ENCODE measurements at places on chromosomes 2 and 18.
A peak's percentile ranks its signal among the peaks of the same experiment; 100 is the strongest.

DNA sequence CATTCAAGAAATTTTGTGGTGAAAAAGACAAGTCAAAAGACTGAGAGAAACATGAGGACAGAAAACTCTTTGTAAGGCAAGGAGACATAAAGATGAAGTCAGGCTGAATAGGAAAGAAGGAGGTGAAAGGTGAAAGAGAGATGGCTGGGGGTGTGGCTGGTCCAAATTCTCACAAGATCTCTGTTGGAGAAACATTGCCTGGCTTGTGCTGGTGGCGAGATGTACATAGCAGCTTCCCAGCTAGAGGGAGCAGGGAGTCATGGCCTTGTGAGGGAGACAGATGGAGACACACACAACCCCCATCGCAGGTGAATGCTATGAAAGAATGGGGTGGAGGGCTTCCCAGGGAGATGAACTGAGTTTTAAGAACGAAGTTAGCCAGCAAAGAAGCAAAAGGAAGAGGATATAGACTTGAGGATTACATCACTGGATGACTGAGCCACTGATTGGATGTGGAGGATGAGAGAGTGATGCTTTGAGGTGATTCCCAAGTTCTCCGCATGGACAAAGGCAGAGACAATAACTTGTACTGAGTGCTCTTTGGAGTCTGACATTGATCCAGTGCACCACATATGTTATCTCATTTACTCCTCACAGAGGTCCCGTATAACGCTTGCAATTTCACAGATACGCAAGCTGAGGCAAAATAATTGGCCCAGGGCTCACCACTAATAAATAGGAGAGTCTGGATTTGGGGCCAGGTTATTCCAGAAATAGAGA lies 3.7 kb upstream of the EMX1 start:
- DNase-seq = no peak

DNA sequence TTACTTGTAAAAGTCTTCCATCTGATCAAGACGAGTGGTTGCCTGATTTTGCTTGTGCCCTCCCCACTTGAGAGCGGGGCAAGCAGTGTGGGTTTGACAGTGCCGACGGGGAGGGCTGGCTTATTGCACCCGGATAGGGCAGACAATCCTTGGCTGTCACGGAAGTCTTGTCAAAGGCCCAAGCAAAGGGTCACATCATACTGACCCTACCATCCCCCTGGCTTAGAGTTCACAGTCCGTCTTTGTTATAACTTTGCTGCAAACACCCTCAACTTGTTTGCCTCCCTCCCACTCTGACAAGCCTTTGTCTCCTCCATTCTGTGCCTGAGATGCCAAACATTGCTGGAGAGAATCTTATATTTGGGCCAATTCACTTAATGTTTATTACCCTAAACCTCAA lies 165.9 kb upstream of the MSH6 start:
- no peak for DNase-seq

DNA sequence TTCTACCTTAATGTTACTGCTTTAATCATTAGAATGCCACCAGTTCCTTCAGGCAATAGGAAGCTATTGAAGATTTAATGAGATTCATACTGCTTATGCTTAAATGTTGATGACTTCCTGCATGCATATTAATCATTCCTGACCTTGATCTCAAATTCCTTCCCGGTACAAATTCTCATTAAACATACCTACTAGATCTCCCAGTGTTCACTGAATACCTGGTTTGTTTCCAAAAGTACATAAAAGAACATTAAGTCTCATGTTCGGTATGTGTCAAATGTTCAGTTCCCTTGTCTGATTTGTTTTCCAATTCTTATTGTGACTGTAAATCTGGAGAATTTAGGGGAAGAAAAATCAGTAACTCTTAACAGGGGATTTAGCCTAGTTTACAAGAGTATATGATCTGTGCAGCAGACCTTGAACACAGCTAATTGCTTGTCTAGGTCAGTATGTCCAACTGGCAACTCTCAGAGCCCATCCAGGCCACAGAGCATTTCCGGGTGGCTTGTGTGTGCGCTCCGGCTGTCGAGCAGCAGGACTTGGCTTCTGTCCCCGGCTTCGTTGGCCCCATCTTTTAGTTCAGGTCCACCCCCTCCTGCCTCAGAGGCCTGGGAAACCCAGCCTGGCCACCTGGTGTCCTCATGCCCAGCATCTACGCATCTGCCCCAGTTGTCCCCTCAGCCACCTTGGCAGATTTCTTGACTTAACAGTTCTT lies 13.1 kb downstream of the METAP1D start:
- DNase-seq = no peak

GRCh38 chr2:195337597-195337996 lies 319.4 kb upstream of the SLC39A10 start:
- DNase-seq = no peak

GRCh38 chr2:40741532-40741931 lies 289.6 kb upstream of the SLC8A1 start:
- no peak for DNase-seq

- no peak for DNase-seq
These were observed 84.0 kb downstream of the MYL12B start for GRCh38 chr18:3345885-3346284.

DNA sequence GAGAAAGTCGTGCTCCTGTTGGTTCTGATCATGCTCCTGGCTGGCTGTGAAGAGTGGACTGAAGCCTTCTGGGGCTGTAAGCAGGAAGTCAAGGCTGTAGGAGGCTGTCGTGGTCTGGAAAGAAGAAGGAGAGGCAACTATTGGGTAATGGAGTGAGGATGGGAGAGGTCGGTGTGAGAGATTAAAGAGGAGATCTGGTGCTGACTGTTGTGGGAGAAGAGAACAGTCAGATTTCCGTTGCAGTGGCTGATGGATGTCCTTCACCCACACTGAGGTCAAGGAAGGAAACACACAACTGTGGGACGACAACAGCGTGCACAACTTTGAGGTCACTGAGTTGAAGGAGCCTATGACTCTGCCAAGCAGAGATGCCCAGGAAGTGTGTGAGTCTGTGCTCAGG lies 2.8 kb upstream of the PSMD1 start:
- DNase-seq = no peak

- DNase-seq = no peak
These were observed 176.0 kb downstream of the SMAD2 start for GRCh38 chr18:47754311-47755101.

DNA sequence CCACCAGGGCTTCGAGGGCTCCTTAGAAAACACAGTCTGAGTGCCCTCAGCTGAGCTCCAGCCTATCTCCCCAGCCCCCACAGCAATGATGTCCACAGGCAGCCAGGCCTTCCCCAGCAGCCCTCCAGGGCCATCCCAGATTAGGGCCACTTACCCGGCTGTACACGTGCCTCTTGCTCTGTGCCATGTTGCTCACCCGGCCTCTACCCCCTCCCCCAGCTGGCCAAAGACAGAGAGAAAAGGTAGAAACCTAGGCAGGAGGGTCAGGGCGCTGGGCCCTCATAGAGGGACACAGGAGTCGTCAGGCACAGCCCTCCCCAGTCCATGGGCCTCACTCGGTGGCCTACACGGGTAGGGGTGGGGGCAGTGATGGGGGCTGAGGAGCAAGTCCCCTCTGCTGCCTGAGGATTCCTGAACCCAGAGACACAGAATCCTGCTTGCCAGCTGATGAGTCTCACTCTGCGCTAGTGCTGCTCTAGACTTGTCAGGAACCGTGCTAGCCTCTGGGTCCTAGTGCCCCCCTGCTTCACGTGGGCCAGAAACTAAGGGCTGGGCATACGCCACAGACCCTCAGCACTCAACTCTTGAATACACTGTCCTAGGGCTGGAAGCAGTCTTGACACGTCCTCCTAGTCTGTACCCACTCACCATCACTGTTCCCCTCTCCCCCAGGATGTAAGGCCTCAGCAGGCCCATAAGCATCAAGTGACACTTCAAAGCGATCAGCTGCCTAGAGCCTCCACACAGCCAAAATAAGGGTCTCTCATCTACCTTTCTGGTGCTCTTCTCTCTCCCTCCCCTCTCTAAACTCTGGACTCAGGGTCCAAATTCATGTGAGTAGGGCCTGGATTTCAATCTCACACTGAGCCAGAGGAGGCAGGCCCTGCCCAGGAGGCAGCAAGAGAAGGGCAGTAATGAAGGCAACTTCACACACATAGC lies at the start of gene DCTN1:
Gene DCTN1 (minus strand): TSS at position 461 of the 939 bp plus-strand sequence. CDS start 274 bp downstream, at position 187.
- no peak for DNase-seq

GRCh38 chr2:135875491-135876065 lies 665 bp downstream of the MCM6 start:
- DNase-seq = peak; percentile 56

GRCh38 chr2:236536727-236537398 lies 32.8 kb upstream of the ACKR3 start:
- DNase-seq = no peak

DNA sequence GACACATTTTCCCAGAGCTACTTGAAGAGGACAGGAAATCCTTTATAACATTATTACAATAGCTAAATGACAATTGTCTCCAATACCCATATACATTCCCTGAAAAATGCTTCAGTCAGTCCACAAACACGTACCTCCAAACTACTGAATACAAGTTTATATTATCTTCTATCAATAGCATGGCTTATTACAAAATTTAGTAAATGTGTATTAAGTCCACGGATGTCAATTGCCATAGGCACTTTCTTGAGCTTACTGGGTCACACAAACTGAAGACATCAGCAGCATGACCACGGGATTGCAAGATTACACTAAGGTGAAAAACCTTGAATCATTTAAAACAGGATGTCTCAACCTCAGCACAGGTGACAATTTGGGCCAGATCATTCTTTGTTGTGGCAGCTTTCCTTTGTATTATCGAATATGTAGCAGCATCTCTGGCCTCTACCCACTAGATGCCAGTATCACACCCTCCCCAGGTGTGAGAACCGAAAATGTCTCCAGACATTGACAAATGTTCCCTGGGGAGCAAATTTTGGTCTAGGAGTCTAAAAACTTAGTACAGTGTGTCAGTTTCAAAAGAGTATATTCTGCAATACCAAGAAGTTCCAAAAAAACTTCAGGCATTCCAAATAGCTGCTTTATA lies 1.4 kb downstream of the MBD2 start:
- DNase-seq = no peak

GRCh38 chr2:120419073-120419472 lies 73.1 kb downstream of the INHBB start:
- DNase-seq = no peak

- DNase-seq = no peak
These were observed 56.2 kb downstream of the COBLL1 start for GRCh38 chr2:164785457-164785856.

DNA sequence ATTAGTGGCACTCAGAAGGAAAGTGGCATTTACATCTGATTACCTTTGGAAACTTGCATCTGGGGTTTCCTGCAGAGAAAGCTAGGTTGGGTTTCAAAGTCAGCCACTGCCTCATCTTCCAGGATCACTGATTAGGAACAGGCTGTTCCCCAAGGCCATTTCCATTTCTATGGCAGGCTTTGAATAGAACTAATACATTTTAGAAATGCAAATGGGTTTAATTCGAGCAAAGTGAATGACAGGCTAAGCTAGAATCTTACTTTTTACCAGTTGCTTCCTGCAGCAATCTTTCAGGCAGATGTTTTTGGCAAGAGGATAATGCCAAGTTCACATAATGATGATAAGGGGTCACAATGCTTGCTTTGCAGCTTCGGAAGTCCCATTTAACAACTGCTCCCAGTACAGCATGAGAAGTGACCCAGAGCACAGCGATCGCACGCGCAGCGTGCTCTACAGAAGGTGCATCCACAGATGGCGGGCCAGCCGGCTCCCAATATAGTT lies 336.7 kb downstream of the LPIN1 start:
- no peak for DNase-seq

DNA sequence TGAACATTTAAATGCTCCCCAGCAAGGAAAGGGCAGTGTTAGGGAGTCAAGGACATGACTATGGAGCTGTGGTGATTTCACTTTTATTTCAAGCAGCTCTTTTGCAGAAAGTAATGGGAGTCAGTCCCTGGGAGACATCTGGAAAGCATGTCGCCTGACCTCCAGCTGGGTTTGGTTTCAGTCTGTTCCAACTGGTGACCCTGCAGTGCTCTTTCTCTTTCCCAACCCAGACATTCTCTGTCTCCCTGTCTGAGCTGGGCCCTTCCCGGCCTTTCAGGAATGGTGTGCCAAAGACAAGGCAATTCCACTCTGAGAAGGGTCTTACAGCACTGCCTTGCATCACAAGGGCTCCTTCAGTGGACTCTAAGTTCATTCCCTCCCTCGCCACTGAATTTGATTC lies 323.2 kb downstream of the OSR1 start:
- no peak for DNase-seq

GRCh38 chr18:57432751-57433400 lies 2.3 kb upstream of the ONECUT2 start:
- DNase-seq = no peak

DNA sequence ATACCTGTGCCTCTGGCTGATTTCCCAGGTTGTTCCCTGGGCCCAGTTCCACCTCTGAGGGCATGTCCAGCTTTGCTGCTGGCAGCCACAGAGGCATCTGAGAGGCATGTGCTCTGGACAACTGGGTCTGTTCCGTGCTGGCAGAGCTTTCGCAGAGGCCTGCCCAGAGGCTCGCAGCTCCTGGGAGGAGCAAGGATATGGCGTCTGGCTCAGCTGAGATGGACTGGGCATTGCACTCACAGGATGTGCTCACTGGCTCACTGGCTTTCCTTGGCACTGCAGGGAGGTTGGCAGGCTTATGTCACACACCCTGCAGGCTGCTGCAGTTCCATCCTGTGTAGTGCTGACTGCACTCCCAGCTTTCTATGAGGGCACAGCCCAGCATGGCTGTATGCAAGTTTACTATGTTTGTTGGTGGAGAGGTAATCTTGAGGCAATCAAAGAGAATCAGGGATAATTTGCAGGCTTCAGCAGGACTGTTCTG lies 172.3 kb downstream of the PRKCE start:
- DNase-seq = no peak

- no peak for DNase-seq
These were observed 56.3 kb downstream of the POMC start for GRCh38 chr2:25112113-25112512.

GRCh38 chr2:157259960-157260359 lies 2.5 kb downstream of the GALNT5 start:
- no peak for DNase-seq

- DNase-seq = no peak
These were observed 19.3 kb downstream of the GAD1 start for GRCh38 chr2:170836027-170836426.

DNA sequence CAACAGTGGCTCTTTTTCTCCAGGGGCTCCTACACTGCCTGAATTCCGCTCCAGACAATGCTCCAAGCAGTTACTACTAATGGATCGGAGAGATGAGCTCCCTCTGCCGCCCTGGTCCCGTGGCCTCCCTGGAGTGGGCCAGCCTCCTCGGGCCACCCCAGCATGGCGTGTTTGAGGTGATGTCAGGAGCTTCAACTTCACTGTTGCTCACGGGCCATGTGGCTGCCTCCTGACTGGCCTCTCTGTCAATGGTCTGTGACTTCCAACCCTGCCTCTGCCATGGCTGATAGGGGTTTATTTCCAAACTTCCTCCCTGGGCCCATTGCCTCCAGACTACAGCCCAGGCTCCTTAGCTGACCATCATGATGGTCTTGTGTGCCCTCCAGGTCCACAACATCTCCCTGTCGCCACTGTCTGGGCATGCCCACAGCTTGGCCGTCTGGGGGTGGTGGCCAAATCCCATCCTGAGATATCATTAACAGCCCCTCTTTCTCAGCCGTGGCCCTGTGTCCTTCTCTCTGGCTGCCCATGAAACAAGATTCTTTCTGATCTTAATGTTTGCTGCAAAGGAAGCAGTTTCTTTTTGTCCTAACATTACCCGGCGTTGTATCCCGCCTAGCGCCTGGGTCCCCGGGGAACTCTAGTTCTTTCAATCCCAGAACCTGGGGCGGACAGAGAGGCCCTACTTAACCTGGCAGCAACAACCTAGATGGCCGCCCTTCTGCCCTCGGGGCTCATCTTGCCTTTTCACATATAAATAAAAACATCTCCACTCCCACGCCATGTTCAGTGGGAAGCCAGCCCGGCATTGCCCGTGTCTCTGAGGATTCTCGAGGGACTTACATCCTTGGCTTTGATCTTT lies 38.1 kb downstream of the ATOH8 start:
- DNase-seq = no peak
